Choroid plexus epithelial cell (primary cell): ENCODE measurements at places on chromosomes 12 and 14.
A peak's percentile ranks its signal among the peaks of the same experiment; 100 is the strongest.

- DNase-seq, result no peak
These were observed 44.0 kb upstream of the ISM2 start for GRCh38 chr14:77542421-77543239.

DNA sequence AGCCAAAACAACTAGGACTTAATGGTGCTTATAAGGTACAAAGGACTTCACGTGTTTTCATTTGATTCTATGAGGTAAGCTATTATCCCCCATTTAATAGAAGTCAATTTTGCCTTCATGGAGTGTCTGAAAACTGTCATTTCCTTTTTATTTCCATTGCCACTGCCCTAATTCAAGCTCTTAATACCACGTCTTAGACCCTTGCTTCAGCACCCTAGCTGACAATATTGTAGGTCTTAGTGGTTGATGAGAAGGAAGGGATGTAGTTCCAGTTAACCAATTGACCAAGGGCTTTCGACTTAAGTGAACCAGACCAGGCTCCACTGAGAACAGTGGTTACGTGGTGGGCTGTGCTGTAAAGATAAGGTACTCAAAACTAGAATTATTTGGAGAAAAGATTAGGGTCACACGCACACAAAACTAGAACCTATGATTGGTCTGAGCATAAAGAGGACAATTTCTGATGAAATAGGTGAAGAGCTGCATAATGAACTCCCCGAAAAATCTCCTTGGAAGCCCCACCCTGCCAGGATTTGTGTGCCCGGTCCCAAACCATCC is 9.6 kb upstream of the ASIC1 start:
- DNase-seq, result no peak

- DNase-seq, result no peak
These were observed 31.5 kb downstream of the KIF26A start for GRCh38 chr14:104169699-104170479.

DNA sequence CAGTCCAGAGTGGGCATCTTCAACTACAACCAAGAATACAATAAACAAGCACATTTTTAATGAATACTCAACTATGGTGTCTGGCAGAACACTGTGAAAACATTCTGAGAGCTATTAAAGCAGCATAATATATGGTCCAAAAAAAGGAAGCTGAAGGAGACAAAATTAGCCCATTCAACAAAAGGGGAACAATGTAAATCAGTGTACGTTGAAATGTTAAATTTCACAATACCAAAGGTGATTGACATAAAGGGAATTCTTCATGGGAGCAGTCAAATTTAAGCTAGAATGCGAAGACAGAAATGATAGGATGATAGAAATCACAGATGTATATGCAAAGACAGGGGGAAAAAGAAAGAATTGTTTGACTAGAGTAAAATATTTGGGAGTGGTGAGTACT is 41.3 kb upstream of the SYCP3 start:
- no peak for DNase-seq

DNA sequence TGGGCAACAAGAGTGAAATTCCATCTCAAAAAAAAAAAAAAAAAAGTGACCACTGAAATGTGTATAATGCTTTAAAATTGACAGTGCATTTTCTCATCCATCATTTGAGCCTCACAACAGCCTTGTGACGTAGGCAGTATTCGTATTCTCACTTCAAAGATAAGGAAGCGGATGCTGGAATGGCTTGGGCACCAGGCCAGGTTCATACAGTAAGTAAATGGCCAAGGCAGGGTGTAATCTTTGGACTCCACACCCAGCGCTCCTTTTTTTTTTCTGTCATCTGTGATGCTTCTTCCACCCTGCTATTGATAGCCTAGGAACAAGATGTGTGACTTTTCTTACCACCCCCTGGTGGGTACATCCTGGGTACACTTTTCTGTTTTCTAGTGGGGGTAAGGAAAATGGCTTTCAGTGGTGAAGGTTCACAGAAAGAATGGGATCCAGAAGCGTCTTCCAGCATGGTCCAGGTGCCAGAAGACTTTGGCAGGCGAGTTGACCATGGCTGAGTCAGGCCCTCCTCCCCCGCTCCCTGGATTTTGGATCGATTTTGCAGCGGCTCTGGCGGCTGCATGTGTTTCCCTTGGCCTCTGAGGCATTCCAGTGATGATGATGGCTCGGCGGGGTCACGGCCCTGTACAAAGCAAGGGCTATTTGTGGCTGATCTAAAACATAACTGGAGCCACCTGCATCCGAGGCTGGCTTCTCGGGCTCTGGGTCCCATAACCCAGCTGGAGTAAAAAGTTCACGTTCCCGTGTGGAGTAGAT is 110.6 kb downstream of the CACNA1C start:
- peak; percentile 71 for DNase-seq

DNA sequence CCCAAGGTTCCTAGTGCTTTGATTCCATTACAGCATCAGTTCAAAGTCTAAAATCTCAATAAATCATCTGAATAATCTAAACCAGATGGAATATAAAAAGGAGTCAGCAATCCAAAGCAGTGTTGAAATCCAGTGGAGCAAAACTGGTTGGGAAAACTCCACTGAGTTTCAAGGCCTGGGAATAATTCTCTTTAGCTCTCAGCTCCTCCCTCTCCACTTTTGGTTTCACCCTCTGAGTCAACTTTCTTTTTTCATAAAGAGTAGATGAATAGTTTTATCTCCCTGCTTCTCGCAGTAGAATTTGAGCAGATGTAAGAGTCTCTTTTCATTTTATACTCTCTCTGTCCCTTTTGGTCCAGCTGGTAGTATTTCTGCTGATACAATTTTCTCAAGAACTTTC is 338.6 kb downstream of the APAF1 start:
- DNase-seq, result no peak

- DNase-seq, result no peak
These were observed 9.5 kb downstream of the TBC1D30 start for GRCh38 chr12:64833928-64834327.

DNA sequence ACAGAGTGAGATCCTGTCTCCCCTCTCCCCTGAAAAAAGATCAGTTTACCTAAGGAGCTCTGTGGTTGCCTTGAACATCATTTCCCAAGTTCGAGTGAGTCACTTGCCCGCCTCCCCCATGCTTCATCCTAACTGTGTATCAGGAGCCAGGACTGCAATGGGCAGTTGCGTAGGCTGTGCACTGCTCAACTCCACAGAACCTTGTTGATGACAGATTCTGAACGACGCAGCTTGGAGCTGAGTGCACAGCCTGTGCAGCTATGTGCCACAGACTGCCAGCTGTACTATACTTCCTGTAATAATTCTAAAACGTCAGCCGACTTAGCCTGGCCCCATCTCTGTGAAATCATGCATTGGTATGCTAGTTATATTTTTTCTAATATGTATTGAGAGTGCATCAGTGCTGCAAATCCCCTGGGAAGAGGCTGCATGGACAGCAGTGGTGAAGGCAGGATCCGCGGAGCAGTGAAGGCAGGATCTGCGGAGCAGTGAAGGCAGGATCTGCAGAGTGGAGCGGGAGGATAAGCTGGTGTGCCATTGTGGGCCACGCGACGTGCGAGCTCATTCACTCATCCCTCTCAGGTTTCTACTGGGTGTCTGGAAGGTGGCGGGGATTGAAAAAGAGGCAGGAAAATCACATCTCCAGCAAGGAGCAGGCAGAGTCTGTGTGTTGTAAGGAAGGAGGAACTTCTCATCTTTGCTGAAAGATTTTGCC is 80.8 kb downstream of the GALNT9 start:
- DNase-seq, result peak; percentile 66

GRCh38 chr14:77228056-77228455 is 43.0 kb downstream of the NGB start:
- no peak for DNase-seq

DNA sequence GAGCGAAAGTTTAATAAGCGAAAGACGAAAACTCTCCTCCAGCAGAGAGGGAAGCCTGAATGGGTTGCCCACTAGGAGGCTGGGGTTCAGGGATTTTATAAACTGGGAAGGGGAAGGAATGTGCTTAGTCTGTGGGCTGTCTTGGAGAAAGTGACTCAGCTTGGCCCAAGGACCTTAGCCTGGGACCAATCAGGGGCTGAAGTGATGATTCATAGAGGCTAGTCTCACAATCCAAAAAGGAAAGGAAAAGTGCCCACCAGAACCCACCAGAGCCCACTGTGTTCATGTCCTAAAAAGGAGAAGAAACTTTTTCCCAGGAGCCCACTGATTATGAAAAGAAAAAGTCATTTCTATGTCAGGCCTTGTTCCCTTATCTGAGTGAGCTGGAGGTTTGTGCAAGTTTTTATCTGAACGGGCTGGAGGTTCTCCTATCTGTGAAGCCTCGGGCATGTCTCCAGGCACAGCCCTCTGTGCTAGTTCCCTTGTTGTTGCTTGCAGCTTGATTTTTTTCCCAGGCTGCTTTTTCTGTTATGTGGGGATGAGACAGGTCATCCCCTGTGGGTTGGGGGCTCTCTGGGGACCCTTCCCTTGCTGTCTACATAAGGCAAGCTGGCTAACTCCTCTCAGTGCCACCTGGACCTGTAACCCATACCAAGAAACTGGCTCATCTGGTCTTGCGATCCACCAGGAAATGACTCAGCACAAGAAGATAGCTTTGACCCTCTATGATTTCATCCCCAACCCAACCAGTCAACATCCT is 8.3 kb upstream of the GOLGA5 start:
- DNase-seq, result peak; percentile 90

DNA sequence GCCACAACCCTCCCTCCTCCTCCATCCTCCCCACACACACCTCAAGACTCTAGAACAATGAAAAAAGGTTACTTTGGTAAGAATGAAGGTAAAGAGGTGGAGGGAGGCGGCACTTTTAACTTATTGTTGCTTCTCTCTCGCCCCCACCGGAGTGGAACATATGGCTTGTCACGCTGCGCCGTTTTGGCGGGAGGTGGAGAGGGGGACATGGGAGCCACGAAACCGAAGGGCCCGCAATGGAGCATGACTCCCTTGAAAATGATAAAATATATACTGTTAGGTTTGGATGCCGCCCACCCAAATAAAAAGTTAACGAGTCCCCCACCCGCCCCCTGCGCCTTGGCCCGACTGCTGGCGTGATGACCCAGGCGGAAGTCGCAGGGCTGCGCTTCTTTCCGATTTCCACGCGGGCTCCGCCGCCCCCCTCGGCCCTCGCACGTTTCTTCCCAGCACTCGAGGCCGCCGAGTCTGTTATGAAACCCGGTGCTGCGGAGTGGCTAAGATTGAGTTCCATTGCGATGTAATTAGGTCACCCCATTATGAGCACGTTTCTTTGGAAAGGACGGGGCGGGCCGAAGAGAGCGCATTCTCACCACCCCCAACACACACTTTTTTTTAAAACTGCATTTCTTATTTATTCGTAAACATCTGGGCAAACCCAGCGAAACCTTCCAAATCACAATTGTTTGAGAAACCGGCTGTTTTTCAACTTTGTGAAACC is 1.4 kb upstream of the ZFP36L1 start:
- peak; percentile 96 for DNase-seq
